ENCODE measurements at places on chromosomes 7 and 10.

- no peak for DNase-seq
Observed at GRCh38 chr7:40715053-40715430, 580.2 kb downstream of the SUGCT start.

DNA sequence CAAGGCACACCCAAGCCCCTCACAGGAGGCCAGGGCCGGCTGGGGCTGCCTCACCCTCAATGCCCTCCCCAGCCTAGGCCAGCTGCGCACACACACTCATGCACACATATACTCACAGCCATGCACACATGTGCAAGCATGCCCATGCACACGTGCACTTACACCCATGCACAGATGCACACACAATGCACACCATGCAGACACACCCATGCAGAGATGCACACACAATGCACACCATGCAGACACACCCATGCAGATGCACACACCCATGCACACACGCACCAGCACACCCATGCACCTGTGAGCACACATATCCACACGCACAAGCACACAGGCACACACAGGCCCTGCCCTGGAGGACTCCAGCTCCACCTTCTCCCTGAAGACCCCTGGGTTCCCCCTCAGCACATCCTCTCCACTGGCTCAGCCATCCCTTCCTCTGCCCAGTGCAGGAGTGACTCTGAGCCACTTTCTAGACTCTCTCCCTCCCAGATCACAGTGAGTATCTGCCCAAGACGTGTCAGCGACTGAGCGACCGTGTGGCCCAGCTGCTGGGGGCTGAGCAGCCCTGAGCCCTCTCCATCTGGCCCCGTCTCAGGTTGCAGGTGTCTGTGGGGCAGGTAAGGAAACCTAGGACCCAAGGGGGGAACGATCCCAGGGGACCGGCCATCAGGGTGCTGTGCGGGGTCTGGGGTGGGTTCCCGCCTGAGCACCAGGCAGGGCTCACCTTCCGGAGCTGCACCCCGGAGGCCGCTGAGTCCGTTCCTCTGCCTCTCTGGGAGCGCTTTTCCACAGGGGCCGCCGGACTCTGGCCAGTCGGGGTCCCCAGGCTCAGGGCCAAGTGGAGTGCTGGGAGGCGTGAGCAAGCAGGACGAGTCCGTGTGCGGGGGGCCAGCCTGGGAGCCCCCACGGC lies 25.8 kb downstream of the AP5Z1 start:
- DNase-seq = no peak

- no peak for DNase-seq
Observed at GRCh38 chr10:101690461-101690860, 4.5 kb downstream of the FBXW4 start.

DNA sequence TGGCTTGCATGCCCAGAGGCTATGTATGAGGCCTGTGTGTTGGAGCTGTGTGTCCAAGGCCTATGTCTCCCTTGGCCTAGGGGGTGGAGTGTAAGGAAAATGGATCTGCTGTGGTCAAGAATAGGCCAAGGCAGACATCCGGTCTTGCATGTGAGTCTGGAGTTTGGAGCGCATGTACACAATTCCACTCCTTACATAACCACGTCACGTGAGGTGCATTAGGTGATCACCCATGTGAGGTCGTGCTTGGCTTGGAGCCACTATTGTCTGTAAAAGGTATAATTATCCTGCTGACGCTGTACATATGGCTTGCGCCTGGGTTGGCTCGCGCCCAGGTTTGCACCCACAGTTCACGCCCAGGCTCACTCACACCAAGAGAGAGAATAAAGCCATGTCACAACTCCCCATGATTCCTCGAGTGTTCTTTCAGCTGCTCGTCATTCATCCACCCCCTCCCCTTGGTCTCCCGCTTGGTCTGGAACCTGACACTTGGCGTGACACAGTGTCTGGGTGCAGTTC lies 105.5 kb downstream of the BICC1 start:
- DNase-seq = no peak

- DNase-seq = no peak
Observed at GRCh38 chr7:90834771-90835170, 238.7 kb downstream of the CDK14 start.

- DNase-seq = no peak
Observed at GRCh38 chr10:131975003-131975402, 6.7 kb downstream of the BNIP3 start.

GRCh38 chr10:64376167-64376566 lies 855.0 kb downstream of the REEP3 start:
- no peak for DNase-seq

- no peak for DNase-seq
Observed at GRCh38 chr7:139630643-139631519, 107.4 kb downstream of the CLEC2L start.

DNA sequence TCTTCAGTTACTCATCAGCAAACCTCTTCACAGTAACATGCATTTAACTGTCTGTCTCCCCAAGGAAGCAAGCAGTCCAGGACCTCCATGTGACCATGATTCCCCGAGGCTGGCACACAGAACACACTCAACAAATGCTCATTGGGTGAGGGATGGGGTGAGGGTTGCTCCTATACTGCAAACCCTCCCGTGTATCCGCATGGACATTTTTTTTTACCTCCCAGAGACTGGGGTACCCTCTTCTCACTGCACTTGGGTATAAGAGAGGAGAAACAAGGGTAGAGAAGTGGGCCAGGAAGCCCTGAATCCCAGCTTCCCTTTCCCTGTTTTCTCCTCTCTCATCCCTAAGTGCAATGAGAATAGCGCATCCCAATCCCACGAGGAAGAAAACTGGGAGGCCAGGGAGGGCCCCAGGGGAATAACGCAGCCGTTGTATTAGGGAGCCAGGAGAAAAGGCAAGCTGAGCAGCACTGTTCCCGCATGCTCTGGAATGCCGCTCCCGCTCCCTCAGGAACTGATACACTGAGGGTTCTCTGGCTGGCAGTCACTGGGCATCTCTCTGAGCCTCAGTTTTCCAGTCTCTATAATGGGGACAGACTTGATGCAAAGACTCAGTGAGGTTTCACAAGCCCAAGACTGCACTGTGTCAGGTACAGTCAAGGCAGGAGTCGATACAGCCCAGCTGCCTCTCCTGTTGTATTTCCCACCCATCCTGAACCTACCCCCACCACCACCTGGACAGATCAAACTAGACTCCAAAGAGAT lies 134.6 kb downstream of the GRID1 start:
- DNase-seq = no peak

- no peak for DNase-seq
Observed at GRCh38 chr10:131825150-131825848, 75.5 kb upstream of the PPP2R2D start.

DNA sequence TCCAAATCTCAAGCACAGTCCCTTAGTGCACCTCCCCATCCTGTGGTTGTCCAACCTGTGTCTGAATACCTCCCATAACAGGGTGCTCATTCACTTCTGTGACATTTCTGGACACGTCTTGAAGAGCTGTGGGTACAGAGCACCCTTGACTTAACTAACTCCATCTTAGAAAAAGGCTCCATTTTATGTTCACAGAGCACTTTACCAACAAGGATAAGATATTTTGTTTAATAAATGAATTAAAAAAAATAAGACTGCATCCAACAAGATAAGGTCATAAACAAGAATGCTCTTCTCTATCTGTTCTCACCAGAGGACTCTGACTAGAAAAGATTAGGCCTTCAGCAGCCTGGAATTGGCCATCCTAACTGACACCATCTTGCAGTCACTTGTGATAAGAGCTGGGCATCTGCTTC lies 335.2 kb upstream of the ZNF32 start:
- DNase-seq = no peak

Measured in stimulated activated CD4-positive, alpha-beta T cell treated with anti-CD3 and anti-CD28 coated beads, Interleukin-1b, Interleukin-23, amount 100 ng/mL, for 24 hours (primary cell).